ENCODE measurements at places on chromosomes 12 and 14.

DNA sequence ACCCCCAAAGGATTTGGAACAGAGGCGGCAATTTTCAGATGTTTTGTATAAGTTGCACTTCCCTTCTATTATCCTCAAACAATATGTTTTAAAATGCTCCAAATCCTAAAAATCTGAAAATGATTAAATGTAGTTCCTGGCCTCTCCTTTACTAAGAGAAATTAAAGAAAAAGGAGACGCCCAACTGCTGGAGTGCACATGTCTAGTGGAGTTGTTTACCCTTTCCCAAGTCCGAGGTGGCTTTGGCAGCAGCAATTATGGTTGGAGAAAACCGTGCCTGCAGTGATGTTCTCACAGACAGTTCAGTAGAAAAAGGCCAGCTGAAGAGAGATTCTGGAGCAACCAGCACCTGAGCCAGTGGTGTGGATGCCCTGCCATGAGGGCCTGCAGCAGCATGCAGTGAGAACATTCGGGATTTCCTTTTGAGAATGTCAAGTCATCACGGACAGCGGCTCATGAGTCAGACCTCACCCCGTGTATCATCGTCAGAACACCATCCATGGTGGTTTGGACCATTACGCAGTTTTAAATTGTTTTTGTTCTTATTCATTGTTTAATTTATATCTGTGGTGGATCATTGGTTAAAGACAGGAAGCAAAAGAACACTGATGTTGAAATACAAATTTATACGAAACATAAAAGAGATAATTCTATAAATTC is 179.0 kb upstream of the KRR1 start:
- no peak for DNase-seq

DNA sequence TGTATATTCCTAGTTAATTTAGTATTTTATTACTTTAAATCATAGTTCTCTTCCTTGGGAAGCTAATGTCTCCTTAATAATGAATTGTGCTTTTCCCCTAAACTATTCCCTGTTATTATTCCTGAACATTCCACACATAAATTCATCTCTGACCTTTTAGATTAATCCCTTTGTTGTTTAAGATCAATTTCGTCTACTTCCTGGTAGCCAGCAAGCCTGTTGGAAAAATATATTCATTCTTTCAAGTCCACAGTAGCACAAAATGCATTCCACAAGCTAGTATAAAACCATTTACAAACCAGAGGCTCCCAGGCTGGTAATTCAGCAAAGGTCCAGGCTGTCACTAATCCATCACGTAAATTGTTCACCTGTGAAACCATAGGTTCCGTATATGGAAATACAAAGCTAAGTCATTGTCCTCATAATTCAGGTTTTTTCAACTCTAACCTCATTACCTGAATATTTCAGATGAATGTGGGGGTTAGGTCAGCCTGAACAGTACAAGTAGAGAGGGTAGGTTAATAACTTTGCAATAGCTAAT is 232.7 kb downstream of the SEC23A start:
- DNase-seq: no peak

DNA sequence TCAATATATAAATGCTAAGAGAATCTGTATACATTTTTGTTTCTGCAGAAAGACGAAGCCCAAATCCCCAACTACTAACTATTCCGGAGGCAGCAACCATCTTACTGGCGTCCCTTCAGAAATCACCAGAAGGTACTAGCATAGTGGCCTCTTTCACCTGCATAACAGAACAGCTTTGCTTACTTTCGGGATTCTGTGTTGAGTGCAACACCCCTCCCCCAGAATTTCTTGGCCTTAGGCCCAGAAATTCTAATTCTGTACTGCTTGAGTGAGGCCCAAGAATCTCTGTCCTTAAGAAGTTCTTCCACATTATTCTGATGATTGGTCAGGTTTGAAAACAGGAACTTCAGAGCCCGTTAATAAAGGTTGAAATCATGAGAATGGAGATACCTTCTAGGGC is 2.9 kb downstream of the SPX start:
- DNase-seq: no peak

GRCh38 chr12:50187084-50187900 is 20.1 kb upstream of the CERS5 start:
- no peak for DNase-seq

DNA sequence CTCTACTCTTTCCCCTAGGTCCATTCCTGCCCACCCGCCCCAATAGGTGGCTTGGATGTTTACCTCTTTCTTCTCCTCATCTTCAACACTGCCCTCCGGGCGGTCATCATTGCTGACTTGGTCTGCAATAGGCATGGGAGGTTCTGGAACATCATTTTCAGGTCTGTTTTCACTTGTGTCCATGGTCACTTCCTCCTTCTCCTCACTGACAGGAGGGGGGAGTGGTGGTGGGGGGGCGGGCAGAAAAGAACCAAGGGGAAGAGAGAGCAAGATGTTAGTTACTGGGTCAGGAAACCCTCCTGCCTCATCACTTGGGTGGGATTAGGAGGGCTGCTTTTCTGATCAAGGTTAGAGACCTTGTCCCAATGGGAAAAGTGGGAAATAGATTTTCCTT is 12.1 kb upstream of the CDH24 start:
- DNase-seq: no peak

GRCh38 chr12:48413388-48413787 is 59.0 kb upstream of the ANP32D start:
- DNase-seq: no peak

DNA sequence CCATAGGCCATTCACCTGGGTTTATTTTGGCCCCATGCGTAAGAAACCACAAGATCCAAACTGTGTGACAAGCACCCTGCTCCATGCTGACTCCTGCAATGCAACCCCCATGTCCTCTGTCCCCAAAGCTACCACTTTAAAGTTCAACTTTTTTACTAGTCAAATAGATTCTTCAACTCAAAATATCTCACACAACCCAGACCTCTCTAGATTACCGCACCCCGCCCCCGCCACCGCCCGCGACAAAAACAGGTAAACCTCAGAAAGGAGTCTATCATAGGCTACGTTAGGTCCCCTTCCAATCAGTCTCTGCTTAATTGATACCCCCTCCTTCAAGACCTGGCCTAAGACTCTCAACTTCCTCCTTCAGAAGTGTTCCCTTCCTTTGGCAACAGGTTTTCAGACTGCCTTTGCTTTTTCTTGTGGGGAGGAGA is 2.2 kb downstream of the ZFP36L1 start:
- peak; percentile 62 for DNase-seq

DNA sequence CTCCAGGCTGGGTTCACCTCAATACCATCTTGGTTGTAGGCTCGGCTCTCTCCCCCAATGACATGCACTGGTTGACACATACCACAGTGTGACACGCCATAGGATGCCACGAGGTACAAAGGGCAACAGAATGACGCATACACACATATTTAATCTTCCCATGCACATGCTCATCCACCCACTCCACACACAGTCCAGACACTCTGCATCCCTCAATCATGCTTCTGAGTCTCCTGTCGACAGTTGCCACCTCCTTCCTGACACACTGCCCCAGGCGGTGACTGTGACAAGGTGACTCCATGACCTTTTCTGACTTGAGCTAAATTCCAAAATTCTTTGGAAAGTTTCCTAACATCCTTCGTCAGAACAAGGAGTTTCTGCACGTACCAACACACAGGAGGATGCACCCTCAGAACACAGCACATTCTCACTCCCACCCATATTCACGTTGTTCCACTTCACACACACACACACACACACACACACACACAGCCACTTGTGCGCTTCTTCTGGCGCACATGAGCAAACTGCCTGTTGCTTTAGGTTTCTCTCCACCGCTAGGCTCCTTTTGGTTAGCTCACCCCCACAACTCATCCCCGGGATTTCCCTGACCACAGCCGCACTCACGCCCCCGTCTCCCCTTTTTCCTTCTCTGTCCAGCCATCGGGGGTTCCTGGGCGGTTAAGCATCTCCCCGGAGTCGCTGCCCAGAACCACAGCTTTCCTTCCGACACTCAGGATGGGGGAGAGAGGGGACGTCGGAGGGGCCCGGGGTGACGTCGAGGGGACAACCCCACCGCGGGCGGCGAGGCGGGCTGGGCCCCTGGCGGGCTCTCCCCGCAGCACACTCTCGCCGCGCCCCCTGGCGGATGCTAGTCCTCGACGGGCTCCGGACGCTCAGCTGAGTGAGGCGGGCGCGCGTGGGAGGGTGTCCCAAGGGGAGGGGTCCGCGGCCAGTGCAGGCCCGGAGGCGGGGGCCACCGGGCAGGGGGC is 536 bp upstream of the WNT1 start:
- peak; percentile 86 for DNase-seq

GRCh38 chr12:6228535-6229223 is 28.5 kb downstream of the CD9 start:
- no peak for DNase-seq

DNA sequence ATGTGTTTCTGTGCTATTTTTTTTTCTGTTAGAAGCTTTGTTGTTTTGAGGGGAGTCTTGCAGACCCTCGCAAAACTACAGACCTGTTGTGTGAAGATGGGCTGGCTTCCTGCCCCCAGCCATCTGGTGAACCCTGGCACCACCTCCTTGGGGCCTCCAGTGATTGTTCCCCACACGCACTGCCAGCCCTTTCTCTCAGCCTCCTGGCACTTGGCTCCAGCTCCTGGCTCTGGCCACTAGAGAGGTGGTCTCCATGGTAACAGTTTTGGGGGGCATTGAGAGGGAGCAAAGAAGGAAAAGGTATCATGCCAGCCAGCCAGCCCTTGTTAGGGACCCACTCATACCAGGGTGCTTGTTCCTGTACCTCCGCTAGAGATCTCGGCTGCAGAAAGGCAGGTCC is 176.4 kb upstream of the RPH3A start:
- no peak for DNase-seq

- no peak for DNase-seq
These were observed 28.0 kb downstream of the TTLL5 start for GRCh38 chr14:75689012-75689411.

- DNase-seq: no peak
These were observed 90.3 kb downstream of the DDHD1 start for GRCh38 chr14:53062856-53063255.

Data from CD4-positive, alpha-beta T cell treated with Interleukin-10 for 1 hour (primary cell).